Large intestine (tissue), 12 donors: ENCODE measurements at places on chromosomes 3 and 15. TPM values are rescaled to one million over a fixed set of nuclear protein-coding genes. Genes with fewer than 3 reads are reported as not detected.

IL17RC gene
- polyA plus RNA-seq, result 36.3 TPM

MKRN2OS gene
- 5.1 TPM for polyA plus RNA-seq

TRPM1 gene
- not detected for polyA plus RNA-seq

- no peak overlapping the region for H3K4me3 ChIP-seq
- no peak for DNase-seq
- no peaks in the 10 kb centered on the region for H3K27me3 ChIP-seq
- H3K27ac ChIP-seq, result no peak overlapping the region
- peaks cover 2% of the 10 kb centered on the region for H3K36me3 ChIP-seq
These were observed 51.0 kb upstream of the MYZAP start for GRCh38 chr15:57540736-57541135.

DNA sequence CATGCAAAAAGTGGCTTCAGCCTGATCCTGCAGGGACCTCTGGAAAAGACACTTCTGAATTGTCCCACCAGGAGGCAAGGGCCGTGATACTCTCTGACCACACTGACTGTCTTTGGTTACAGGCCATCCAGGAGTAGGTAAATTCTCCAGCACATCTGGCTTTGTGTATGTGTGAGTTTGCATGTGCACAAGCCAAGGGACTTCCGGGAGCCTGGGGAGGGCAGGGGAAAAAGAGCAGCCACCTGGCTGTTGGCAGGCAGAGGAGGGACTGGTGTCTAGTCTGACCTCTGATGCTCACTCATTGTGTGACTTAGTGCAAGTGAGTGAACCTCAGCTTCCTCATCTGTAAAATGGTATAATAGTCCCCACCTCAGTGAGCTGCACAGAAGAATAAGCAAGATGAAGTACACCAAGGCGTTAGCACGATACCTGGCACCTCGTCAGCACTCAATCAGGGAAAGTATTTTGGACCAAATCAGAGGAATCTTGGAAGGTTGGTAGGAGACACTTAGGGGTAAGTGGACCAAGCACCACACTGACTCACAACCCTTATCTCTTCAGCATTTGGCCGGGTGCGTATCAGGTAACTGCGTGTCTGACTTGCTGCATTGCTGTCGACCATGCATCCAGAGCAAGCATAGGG is 19.1 kb downstream of the KLHL6 start:
- H3K4me1 ChIP-seq, result peaks cover 26% of the 10 kb centered on the region
- no peak for DNase-seq
- no peak overlapping the region for H3K4me3 ChIP-seq
- no peaks in the 10 kb centered on the region for H3K36me3 ChIP-seq
- peak overlapping the region; percentile 87 for H3K27ac ChIP-seq

GRCh38 chr15:31472636-31473384 is 146.2 kb downstream of the KLF13 start:
- DNase-seq, result no peak
- H3K27ac ChIP-seq, result no peak overlapping the region
- H3K4me1 ChIP-seq, result peaks cover 2% of the 10 kb centered on the region
- H3K36me3 ChIP-seq, result no peaks in the 10 kb centered on the region
- no peak overlapping the region for H3K4me3 ChIP-seq

- H3K27me3 ChIP-seq, result no peaks in the 10 kb centered on the region
- H3K4me3 ChIP-seq, result no peak overlapping the region
- peaks cover 18% of the 10 kb centered on the region for H3K36me3 ChIP-seq
- DNase-seq, result no peak
- H3K4me1 ChIP-seq, result peaks cover 31% of the 10 kb centered on the region
These were observed 22.1 kb downstream of the SIAH2 start for GRCh38 chr3:150740733-150741496.

DNA sequence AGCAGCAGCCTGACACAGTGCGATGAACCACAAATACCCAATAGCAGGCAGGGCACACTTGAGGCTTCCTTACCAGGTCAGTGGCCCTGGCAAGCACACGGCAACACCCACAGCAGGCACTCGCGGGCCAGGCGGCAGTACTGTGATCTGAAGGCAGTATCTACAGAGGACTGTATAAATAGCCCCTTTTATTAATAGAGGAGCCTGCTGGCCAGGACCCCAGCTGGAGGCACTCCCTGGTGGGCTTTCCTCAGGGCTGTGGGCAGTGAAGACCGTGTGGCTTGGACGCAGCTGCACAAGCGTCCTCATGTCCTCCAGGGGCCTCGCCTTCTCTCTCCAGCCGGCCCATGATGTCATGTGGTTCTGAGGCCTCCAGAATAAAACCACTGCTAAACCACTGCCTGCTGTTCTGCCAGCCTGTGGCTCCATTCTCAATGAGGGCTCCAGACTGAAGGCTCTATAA is 44.1 kb downstream of the LRIG1 start:
- DNase-seq, result no peak
- H3K4me3 ChIP-seq, result no peak overlapping the region
- H3K27ac ChIP-seq, result no peak overlapping the region
- H3K4me1 ChIP-seq, result no peaks in the 10 kb centered on the region
- H3K36me3 ChIP-seq, result peaks cover 60% of the 10 kb centered on the region
- H3K27me3 ChIP-seq, result no peaks in the 10 kb centered on the region
